ENCODE measurements at places on chromosomes 7 and 10. TPM values are rescaled to one million over a fixed set of nuclear protein-coding genes. Genes with fewer than 3 reads are reported as not detected.

DNA sequence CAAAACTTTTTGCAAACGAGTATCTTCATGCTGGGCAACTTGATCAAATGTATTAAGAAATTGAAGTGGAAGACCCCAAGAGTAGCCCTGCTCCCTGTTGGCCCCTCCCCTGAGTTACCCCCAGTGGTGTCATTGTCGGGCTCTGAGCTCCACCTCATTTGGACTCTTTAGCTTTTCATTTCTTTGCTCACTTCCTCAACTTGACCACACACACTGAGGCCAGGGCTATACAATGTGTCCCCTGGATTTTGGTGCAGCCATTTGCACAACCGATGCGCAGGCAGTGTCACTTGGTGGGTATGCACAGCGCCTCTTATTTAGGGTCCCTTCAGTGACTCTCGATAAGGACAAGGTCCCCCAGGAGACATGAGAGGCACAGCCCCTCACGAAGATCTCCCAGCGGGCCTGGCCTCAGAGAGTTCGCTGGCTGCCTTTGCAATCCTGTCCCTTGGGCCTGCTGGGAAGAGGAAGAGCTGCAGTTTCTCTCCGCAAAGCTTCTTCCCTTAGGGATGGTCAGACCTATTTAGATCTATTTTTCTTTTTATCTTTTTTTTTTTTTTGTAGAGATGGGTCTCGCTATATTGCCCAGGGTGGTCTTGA, 2.5 kb upstream of the MUC3A start:
- DNase-seq = no peak

DNA sequence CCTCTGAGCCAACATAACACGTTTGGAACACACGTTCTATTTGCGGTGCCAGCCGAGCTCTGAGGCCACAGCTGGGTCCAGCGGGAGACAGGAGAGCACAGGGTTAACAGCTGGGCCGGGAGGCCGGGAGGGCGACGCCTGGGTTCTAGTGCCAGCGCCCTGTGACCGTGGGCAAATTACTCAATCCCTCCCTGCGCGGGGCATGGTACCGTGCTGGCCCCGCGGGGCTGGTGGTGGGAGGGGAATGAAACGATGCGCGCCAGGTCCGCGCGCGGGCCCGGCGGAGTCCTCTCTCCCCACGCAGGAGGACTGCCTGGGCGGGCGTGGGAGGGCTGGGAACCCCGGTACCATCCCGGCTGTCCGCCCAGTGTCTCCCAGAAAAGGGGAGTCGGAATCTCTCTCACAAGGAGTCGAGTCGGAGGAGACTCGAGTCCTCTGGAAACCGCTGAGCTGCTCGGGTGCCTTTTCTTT, 30.4 kb downstream of the LEP start:
- DNase-seq = no peak

GRCh38 chr7:140680886-140681285, 8.1 kb downstream of the ADCK2 start:
- no peak for DNase-seq

DNA sequence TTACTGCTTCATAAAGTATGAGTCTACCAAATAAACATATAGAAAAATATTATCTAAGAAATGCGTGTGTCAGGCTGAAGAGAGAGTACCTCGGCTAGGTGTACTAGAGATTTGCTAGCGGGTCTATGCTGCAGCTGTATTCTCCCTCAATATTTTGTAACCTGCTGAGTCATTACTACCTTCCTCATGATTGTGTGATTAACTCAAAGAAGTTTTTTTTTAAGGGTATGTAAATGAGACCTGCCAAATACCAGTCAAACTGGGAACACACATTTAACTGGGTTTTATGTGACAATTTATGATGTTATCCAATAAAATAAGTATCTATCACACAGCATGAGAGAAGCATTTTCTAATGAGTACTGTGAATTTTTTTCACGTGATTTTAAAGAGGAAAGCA, 180.4 kb downstream of the RNF133 start:
- DNase-seq = no peak

- DNase-seq = no peak
Observed at GRCh38 chr10:132482090-132482800, 55.3 kb upstream of the INPP5A start.

- no peak for DNase-seq
Observed at GRCh38 chr10:870564-871166, 60.8 kb downstream of the LARP4B start.

- no peak for DNase-seq
Observed at GRCh38 chr10:69334302-69335062, 56.2 kb downstream of the HK1 start.

DNA sequence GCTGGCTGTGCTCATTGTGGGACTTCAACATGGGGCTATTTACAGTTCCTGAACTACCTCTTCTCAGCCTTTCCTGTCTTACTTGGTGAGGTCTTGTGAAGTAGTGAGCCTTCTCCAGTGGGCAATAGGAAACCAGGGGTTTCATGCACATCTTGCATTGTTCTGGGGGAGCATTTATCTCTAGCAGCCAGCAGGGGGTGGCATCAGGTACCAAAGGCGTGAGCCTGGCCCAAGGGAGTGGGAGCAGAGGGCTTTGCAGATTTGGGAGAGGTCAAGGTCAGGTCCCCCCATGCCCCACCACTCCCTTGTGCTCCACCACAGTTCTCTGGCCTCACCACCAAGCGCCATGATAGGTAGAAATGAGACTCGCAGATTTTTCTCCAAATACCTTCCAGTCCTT, 85.4 kb upstream of the NPTX2 start:
- no peak for DNase-seq

DNA sequence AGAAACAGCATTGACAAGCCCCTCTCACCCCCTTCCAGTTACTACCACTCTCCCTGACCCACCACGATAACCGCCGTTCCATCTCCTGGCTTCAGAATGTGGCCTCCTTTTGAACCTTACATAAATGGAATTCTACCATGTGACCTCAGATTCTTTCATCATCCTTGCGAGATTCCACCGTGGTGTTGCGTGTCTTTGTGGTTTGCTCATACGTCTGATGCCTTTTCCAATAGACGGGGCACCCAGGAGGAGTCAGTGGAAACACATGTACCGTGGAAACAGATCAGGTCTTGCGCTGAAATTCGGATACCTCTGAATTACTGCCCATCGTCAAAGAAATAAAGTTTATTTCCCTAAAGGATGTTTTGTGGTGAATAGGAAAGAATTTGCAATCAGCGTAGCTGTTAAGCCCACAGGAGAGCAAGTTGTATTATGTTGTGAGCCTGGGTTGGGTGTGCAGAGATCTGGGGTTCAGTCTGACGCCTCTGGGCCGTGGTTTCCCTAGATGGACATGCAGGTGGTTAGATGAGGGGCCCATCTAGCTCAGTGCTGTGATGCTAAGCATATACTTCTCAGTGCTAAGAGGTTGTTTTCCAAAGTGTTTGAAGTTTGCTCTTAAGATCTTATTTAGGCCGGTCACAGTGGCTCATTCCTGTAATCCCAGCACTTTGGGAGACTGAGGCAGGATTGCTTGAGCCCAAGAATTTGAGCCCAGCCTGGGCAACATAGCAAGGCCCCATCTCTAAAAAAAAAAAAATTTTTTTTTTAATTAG, 29.1 kb downstream of the GTF2IRD1 start:
- DNase-seq = peak; percentile 98

GRCh38 chr7:101950450-101951119, 133.2 kb downstream of the CUX1 start:
- no peak for DNase-seq

DNA sequence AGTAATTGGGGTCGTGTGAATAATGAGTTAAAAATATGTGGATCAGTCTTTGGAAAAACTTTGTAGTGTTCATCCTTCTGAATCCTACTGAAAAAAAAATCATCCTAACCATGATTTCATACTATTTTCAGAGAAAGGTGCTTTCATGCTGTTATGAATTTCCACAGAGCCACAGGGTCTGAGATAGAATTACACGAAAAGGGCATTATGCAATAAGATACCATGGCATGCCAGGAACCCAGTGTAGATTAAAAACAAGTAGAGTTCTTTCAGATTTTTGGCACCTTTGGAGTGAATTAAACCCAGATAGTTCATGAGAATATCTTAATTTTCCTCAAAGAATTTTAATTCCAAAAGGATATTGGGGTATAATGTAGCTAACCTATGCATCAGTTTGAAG, 47.5 kb upstream of the AGMO start:
- DNase-seq = no peak

DNA sequence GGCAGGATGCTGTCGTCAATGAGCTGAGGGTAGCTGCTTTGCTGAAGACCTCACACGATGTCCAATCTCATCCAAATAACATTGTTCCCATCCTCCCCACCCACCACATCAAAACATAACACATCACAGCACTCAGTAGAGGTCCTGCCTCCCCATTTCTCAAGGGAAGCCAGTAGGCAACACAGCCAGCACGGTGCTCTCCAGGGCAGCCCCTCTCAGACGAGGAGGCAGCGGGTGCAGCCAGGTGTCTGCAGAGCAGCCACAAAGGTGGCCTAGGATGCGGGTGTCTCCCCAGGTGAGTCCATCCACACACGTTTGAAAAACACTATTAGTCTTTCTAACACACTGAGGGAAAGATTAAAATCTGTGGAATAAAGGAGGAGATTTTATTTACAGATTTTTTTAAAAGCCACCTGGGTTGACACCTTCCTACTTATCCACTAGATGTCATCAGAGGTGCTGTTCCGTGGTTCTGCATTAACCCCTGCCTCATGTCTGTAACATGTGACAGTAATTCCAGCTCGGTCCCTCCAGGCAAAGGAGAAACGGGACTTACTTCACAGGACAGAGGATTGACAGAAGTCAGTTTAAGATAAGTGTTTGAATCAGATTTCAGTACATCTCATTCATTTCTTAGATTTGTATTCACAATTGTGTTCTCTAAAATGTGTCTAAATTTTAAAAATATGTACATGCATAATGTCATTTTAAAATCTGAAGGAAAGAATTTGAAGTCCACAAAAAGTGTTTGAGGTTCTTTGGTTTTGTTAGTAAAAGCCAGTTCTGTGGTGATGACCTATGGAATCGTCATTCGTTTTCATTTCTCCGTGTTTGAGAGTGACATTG, 68.0 kb downstream of the LANCL2 start:
- DNase-seq = peak; percentile 47

DNA sequence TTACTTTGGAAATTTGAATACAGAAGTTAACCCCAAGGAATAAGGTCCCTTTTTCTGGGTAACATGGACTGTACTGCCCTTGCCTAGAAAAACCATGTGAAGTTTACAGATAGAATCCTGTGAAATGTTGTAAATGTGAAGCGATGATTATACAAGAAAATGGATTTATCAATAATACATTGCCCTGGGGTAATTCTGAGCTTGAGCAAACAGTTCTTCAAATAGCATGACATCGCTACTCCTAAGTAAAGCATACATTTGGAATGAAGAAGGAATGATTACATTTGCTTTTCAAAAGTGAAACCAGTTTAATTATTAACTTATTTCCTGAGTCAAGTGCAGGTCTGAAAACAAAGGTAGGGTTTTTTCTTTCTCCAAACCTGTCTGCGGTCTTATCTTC, 43.3 kb upstream of the FZD8 start:
- DNase-seq = no peak

GRCh38 chr10:5989756-5990155, 12.4 kb upstream of the IL15RA start:
- no peak for DNase-seq

- DNase-seq = no peak
Observed at GRCh38 chr7:150820578-150821198, 20.1 kb downstream of the TMEM176A start.

GRCh38 chr10:115092555-115093285, 445 bp upstream of the ATRNL1 start:
- DNase-seq = peak; percentile 69

GRCh38 chr10:18582803-18583202, 68.6 kb downstream of the NSUN6 start:
- peak; percentile 3 for DNase-seq

DNA sequence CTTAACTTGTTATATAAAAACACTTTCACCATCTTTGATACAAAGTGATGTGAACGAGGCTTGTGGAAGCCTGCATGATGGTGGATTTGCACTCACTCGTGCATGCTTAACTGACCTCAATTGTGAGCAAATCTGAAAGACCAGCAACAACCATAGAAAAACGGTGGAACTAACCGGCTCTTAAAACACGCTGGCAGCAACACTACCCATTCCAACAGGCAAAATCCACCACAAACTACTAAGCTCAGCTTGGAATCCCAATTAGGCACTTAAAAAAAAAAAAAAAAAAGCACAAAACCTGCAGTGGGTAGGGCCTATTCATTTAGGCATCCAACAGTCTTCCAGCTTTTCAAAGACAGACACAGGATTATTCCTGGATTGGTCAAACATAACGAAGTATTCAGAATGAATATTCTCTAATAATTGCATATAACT, 1.8 kb downstream of the GDI2 start:
- DNase-seq = peak; percentile 67

- peak; percentile 88 for DNase-seq
Observed at GRCh38 chr7:141533149-141533949, 17.9 kb upstream of the AGK start.

GRCh38 chr10:111207500-111207899, 130.7 kb downstream of the ADRA2A start:
- no peak for DNase-seq

- DNase-seq = no peak
Observed at GRCh38 chr10:78749898-78750297, 318.9 kb upstream of the ZMIZ1 start.

DNA sequence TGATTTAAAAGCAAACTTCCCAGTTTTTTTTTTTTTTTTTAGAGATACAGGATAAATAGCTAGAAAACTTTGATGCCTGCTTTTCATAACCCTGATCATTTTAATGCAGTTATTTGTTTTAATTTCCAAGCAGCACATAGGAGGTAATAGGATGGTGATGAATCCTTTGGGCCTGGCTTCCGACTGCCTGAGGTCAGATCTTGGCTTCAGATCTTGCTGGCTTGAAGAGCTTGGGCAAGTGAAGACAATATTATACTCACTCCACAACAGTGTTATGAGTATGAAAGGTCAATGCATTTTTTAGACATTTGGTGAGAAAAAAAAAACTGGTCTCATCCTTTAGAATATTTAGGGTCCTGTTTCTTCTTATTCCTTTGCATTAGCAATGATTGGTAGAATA, 124.8 kb upstream of the PRKCQ start:
- DNase-seq = no peak

DNA sequence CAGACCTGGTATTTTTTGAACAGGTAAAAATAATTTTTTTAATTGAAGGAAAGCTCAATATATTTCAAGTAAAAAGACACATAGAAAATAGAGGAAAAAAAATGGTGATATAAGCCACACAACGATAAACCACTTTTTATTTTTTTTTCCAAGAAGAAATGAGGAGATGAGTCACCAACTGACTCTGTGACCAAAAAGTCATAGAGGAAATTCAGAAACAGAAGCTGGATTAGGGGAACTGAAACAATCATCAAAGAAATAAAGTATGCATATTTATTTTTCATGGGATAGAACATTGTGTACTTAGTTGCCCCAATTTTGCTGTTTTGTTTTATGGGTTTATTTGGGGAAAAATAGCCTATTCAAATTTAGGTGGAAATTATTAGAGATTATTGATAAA, 176.8 kb upstream of the AGR3 start:
- no peak for DNase-seq

AKR1D1 gene
- 0.28 TPM for total RNA-seq

FAM25G gene
- not detected for total RNA-seq

ASZ1 gene
- total RNA-seq = not detected

SLC29A4 gene
- 28.3 TPM for total RNA-seq

MAGI2 gene
- total RNA-seq = 24.7 TPM

UCN3 gene
- not detected for total RNA-seq

TUBB8 gene
- not detected for total RNA-seq

MET gene
- total RNA-seq = 0.88 TPM

DRGX gene
- total RNA-seq = not detected

ZNF22 gene
- total RNA-seq = 22.1 TPM

GRB10 gene
- total RNA-seq = 10.7 TPM

KIAA1549 gene
- 13.6 TPM for total RNA-seq

ZPBP gene
- total RNA-seq = not detected

SORBS1 gene
- total RNA-seq = 14.9 TPM

Measured in cardiac muscle cell (in vitro differentiated cells and primary cell).